Heart left ventricle (tissue), 16 donors: ENCODE measurements at places on chromosomes 5 and 9. TPM values are rescaled to one million over a fixed set of nuclear protein-coding genes. Genes with fewer than 3 reads are reported as not detected.

LRRC19 gene
- total RNA-seq = not detected

TAF11L4 gene
- not detected for total RNA-seq

SH3PXD2B gene
- 6.7 TPM for total RNA-seq

OLFM1 gene
- 8.1 TPM for total RNA-seq

ALDOB gene
- not detected for total RNA-seq

RNF224 gene
- not detected for total RNA-seq

PDLIM4 gene
- total RNA-seq = 9.5 TPM

PCDHA9 gene
- total RNA-seq = not detected

RIC1 gene
- 13.9 TPM for total RNA-seq

IFNA13 gene
- total RNA-seq = not detected

DDX4 gene
- not detected for total RNA-seq

LRRTM2 gene
- 0.16 TPM for total RNA-seq

PRDM9 gene
- not detected for total RNA-seq

IL5 gene
- not detected for total RNA-seq

HRH2 gene
- total RNA-seq = 45.7 TPM

PDE6A gene
- 0.13 TPM for total RNA-seq

PCDHA6 gene
- total RNA-seq = 0.11 TPM

NINJ1 gene
- total RNA-seq = 82.3 TPM

HMCN2 gene
- total RNA-seq = 3.6 TPM

COL27A1 gene
- total RNA-seq = 9.2 TPM
